ENCODE measurements at places on chromosomes 4 and X. TPM values are rescaled to one million over a fixed set of nuclear protein-coding genes. Genes with fewer than 3 reads are reported as not detected.

The CT47B1 gene
- total RNA-seq: not detected

The MPC1L gene
- not detected for total RNA-seq

The ARX gene
- 0.10 TPM for total RNA-seq

The PALLD gene
- total RNA-seq: 121 TPM

The WDFY3 gene
- total RNA-seq: 109 TPM

The UCHL1 gene
- total RNA-seq: 12.2 TPM

The ARR3 gene
- total RNA-seq: not detected

Data from skin of body (tissue), 3 donors.